Aortic smooth muscle cell (primary cell): ENCODE measurements at places on chromosomes 11 and 22. TPM values are rescaled to one million over a fixed set of nuclear protein-coding genes. Genes with fewer than 3 reads are reported as not detected.

Gene SLC22A9
- total RNA-seq = not detected in 2 replicates

Gene TRIM51
- total RNA-seq = not detected in 2 replicates

Gene WNT11
- total RNA-seq = 0.26 and 0.68 TPM in 2 replicates

Gene NLRP6
- not detected in 2 replicates for total RNA-seq

Gene SLCO2B1
- total RNA-seq = 0.06 and 0.13 TPM in 2 replicates

Gene SNX15
- total RNA-seq = 10.6 and 11.9 TPM in 2 replicates

Gene TPBGL
- total RNA-seq = not detected in 2 replicates
